BJ (cell line): ENCODE measurements at places on chromosomes 12 and 14. TPM values are rescaled to one million over a fixed set of nuclear protein-coding genes. Genes with fewer than 3 reads are reported as not detected.

Gene RTL1
- not detected in 2 replicates for polyA plus RNA-seq

Gene GPRC5D
- polyA plus RNA-seq, result not detected in 2 replicates

DNA sequence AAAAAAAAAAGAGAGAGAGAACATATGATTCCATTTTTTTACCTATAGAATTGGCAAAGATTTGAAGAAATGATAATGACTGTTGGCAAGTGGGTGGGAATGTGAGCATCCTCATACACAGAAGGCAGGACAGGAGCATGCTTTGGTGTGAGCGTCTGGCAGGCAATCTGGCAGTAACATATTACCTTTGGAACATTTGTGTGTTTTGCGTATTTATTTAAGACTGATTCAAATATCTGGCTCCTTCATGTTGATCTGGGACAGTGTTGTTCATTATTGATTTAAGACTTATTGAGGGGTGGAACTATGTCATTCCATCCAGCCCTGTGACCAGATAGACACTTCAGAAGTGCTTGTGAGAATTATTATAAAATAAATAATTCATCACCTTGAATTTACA is 53.1 kb downstream of the PPP1R36 start:
- DNase-seq, result no peak

DNA sequence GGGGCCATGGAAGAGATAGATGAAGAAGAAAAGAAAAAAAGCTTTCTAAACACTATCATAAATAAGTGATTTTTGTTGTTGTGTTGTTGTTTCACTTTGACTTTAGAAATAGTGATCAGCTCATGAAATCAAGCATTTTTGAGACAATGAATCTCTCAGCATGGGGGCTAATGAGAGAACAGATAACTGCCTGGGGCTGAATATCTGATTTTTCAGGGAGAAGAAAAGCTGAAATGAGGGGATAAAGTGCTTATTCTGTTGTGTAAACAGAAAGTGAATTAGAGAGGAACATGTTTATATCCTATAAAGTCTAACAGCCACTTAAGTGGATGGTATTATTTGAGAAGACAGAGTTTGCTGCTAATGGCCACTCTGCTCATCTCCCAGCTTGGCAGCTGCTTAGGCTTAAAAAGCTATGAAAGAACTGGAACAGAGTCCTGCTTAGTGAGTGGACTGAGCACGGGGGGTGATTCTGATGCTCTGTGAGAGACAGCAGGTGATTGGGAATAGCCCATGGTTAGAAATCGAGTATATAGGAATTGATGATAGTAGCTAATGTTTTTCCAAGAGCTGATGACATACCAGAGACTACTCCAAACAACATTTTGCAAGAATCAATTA is 646.1 kb upstream of the TMEM132C start:
- no peak for DNase-seq

DNA sequence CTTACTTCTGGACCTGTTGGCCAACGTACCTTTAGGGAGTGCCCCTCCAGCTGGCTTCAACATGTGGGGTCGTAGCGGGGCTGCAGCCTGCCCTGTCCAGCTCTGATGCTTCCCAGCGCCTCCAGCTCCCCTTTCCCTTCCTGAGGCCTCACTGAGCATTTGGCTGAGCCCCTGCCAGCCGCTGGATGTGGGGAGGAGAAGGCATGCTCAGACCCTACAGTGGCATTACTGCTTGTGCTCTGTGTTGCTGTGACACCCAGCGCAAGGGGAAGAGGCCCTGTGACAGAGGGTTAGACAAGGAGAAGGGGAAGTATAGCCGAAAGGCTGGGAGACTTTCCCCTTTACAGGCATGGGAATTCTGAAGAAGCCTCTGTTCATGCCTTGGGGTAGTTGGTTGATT is 145.9 kb downstream of the PRKCH start:
- no peak for DNase-seq

GRCh38 chr12:24898185-24898584 is 50.7 kb downstream of the BCAT1 start:
- DNase-seq, result no peak

- no peak for DNase-seq
Measured at GRCh38 chr12:2482938-2483660, 311.7 kb upstream of the FKBP4 start.

Gene INSM2
- polyA plus RNA-seq, result not detected in 2 replicates

GRCh38 chr14:61678975-61679374 is 16.3 kb upstream of the HIF1A start:
- DNase-seq, result no peak

DNA sequence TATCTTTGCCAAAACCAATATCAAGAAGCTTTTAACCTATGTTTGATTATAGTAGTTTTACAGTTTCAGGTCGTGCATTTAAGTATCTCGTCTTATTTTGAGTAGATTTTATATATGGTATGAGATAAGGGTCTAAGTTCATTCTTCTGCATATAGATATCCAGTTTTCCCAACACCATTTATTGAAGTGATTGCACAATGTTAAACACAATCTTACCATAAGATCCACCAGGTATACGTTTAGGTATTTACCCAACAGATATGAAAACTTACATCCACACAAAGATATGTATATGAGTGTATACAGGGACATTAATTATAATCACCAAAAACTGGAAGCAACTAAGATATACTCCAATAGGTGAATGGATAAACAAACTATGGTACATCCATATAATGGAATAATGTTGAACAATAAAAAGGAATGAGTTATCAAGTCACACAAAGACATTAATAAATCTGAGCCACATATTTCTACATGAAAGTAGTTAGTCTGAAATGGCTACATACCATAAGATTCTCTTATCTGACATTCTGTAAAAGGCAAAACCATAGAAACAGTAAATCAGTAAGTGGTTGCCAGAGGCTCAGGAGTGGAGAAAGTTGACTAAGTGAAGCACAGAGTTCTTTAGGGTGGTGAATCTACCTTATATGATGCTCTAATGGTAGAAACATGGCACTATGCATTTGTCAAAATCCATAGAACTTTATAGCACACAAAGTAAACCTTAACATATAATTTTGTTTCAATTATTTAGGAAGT is 222.6 kb downstream of the NUAK1 start:
- no peak for DNase-seq

Gene CISTR
- not detected in 2 replicates for polyA plus RNA-seq

DNA sequence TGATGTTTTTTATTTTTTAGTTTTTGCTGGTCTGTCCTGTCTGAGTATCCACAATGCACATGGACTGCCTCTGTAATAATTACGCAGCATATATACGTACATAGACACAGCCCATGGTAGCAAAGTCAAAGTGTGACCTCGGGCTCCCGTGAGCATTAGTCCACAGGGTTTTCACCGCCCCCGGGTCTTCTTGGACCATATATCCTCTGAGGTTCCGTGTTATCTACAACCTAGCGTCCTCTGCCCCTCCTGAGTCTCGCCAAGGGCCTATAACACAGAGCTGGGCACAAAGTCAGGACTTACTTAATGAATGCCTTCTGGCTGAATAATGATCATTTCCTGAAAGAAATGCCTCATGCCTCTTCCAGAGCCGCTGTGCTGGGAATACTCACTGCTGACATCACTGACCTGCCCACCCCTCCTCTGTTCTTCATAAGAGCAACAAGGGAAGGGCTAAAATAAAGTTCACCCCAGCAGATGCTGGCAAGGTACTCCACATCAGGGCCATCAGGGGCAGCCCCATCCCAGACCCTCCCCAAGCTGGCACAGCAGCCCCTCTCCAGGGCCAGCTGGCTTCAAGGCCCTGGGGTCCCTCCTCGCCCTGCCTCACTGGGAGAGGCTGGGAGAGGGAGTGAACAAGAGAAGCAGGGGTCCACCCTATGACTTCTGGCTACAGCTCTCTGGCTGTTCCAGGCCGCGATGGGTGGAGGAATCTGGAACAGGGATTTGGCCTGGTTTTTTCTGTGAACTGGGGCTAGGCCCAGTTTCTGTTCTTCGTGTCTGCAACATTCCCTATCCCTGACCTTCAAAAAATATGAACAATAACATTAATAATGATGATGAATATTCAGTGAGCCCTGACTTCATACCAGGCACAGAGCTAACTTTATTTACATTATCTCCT is 7.9 kb downstream of the HDAC7 start:
- no peak for DNase-seq

- DNase-seq, result no peak
Measured at GRCh38 chr14:67636361-67636919, 16.7 kb downstream of the ARG2 start.

Gene DAD1
- polyA plus RNA-seq, result 383 and 576 TPM in 2 replicates

Gene HOXC12
- 0.05 and 0.06 TPM in 2 replicates for polyA plus RNA-seq

GRCh38 chr12:6697584-6698351 is 2.8 kb downstream of the PIANP start:
- DNase-seq, result no peak

DNA sequence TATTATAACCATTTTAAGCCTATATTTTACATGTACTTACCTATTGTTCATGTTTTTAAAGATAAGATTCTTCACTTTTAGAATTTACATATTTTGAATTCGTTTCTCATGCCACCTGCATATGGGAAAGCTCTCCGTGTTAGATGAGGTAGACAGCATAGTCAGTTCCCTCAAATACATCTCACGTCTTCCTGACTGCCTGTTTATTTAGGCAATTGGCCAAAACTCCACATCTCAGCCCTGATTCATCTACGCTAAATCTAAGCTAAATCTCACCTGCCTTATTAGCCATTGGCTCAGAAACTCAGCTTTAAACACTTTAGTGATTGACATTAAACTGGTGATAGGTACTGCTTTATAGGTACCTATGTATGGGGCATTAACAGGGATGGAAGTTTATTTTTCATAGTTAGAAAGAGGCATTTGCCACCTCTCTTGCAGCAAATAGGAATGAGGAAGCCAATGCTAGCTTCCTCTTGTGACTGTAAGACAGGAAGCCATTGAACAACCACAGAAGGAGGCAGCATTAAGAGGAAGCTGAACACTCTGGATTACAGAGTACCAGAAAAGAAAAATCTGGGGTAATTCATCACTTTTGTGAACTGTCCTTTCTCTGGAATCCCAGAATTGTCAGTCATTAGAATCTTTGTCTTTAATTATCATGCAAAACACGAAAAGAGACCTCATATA is 111.9 kb downstream of the LRFN5 start:
- DNase-seq, result no peak

- DNase-seq, result no peak
Measured at GRCh38 chr14:35573911-35574310, 39.9 kb downstream of the INSM2 start.

DNA sequence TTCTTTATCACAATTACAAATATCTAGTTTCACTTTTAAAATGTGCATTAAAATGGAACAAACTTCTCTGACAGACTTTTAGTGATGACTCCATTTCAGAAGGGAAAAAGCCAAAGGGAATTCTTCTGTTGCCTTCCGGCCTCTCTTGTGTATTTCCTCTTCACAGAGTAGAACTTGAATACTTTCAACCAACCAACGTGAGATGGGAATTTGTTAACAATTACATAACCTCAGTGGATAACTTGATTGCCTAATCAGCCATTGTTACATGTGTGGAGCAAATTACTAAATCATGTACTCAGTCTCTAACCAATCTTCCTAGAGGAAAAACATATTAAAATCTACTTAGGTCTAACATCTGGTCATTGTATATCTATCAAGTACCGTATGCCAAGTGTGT is 291.1 kb downstream of the SYT1 start:
- peak; percentile 14 for DNase-seq

DNA sequence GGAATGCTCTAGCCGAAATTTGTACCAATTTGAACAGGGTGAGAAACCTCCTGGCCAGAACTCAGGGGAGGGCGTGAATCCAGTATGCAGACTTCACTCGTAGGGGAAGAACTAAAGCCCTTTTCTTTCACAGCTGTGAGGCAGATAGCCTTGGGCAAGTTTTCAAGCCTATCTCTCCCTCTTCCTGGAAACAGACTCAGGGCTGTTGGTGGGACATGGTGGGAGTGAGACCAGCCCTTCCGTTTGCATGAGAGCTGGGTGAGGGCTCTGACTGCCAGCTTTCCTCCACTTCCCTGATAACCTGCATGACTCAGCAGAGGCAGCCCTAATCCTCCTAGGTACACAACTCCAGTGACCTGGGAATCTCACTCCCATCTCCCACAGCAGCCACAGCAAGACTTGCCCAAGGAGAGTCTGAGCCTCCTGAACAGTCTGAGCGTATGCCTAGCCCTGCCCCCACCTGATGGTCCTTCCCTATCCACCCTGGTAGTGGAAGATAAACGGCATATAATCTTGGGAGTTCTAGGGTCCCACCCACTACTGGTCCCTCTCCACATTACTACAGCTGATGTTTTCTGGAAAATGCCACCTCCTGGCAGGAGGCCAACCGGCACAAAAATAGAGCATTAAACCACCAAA is 170.1 kb upstream of the AMIGO2 start:
- DNase-seq, result no peak

DNA sequence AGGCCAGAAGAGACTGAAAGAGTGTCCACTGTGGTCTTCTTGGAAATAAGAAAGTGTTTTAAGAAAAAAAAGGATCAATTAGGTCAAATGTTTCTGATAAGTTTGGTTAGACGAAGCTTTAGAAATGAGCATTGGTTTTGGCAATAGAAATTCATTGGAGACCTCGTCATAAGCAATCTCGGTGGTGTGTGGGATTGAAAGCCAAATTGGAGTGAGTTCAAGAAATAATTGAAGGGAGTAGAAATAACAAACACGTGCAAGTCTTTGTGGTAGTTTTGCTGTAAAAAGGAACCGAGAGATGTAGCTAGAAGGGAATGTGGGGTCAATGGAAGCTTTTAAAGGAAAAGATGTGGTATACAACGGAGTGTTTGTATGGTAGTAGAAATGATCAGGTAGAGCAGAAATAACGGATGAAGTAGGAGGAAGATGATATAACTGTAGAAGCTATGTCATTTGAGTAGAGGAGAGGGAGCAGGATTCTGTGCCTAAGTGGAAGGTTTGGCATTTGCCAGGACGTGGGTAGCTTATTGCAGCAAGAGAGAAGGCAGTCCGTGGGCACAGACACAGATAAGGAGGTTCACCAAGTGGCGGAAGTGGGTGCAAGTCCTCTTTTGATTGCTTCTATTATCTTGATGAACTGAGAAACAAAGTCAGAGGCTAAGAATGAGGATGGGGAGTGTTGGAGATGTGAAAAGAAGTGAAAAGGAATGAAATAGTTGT is 146.2 kb downstream of the DACT1 start:
- no peak for DNase-seq

DNA sequence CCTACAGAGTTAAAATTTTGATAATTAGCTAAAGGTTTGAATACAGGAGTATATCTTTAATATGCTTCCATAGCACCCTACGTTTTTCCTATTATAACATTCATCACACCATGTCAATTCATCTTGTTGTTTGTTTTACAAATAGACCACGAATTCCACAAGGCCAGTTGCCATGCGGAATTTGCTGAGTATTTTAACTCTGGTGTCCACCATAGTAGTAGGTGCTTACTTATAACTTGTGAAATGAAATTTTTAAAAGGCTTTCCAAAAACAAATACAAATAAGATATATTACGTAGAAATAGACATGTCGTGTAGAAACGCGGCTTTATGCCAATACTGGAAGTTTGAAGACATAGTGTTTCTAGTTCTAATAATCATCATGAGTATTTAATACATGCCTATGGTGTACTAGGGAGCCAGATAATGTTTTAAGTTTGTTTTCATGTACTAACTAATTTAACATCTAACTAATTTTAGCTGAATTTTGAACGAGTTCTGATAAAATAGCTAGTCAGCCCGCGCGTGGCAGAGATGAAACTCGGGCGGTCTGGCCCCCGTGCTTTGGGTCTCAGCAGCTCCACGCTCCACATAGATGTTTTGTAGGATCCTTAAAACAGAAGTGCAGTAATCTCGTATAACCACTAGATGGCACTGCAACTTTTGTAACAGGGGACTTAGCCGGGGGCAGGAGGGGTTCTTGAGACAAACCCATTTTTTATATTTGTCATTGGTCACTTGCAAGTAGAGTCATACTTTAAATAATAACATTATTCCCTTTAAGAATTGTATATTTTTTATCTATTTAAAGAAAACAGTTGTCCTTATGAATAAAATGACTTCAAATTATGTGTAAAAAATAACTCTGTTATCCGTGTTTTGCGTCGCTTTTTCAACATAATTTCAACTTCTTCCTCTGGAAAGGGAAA is 10.2 kb downstream of the CD69 start:
- DNase-seq, result no peak

Gene OTUB2
- polyA plus RNA-seq, result 1.1 and 1.2 TPM in 2 replicates

Gene MYF5
- polyA plus RNA-seq, result not detected in 2 replicates
